ENCODE measurements at places on chromosomes 13 and 19.

- no peak for DNase-seq
Observed at GRCh38 chr19:50729894-50730293, 6.7 kb downstream of the CLEC11A start.

- DNase-seq, result no peak
Observed at GRCh38 chr13:20181188-20181587, 11.6 kb downstream of the GJB2 start.

DNA sequence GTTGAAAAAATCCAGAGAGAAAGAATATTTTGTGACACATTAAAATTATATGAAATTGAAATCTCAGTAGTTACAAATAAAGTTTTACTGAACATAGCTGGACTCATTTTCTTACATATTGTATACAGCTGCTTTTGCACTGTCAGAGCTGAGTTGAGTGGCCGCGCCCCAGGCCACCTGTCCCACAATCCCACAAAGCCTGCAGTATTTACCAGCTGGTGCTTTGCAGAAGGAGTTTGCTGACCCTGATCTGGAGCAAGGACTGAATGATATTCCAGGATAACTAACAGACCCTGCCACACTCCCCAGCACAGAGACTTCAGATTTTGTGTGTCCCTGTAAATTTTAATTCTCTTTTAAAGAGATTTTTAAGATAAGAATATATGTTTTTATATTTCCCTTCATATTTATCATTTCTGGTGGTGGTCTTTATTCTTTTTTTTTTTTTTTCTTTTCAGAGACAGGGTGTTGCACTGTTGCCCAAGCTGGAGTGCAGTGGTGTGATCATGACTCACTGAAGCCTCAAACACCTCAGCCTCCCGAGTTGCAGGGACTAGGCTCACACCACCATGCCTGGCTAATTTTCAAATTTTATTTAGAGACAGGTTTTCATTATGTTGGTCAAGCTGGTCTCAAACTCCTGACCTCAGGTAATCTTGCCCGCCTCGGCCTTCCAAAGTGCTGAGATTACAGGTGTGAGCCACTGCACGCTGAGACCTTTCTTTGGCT, 48.5 kb downstream of the TDRD12 start:
- no peak for DNase-seq

- DNase-seq, result no peak
Observed at GRCh38 chr19:52658595-52658994, 20.4 kb upstream of the ZNF83 start.

DNA sequence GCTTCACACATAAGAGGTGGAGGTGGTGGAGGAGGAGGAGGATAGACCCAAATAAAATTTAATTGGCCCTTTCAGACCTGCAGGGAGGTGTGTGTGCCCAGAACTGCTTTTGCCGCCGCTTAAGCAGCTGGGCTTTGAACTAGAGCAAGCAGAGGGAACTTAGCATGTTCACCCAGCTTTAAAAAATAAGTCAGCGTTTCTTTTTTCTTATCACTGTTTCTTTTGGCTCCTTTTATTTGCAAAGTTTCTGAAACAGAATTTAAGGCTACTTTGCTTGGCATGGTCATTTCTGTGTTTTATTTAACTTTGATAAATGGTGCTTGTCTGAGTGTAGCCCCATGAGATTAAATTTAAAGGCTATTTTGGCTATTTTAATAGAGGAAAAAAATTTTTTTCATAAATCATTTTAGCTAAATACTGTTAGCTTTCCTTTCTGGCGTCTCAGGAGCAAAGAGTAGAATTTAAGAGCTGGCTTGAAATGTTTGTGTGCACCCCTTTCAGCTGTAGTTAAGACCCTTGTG, 43.3 kb upstream of the RNF113B start:
- DNase-seq, result no peak

DNA sequence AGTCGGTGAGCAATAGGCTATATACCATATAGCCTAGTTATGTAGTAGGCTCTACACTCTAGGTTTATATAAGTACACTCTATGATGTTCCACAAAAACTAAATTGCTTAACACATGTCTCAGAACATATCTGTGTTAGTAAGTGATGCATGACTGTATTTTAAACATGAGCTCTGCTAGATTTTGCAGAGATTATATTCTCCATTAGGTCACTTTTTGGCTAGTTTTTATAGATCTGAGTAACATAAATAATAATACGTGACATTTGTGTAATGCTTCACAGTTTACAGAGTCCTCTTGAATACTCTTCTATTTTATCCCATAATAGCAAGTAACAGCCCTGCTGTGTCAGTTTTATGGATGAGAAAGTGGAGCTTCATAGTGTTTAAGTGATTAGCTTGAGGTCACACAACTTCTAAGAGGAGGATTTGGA, 47.8 kb downstream of the NDFIP2 start:
- no peak for DNase-seq

- no peak for DNase-seq
Observed at GRCh38 chr13:77930430-77930829, 11.8 kb upstream of the EDNRB start.

- no peak for DNase-seq
Observed at GRCh38 chr19:58084596-58085347, 13.3 kb downstream of the ZSCAN18 start.

All from SK-N-SH (cell line).